ENCODE measurements at places on chromosomes 16 and 17.

DNA sequence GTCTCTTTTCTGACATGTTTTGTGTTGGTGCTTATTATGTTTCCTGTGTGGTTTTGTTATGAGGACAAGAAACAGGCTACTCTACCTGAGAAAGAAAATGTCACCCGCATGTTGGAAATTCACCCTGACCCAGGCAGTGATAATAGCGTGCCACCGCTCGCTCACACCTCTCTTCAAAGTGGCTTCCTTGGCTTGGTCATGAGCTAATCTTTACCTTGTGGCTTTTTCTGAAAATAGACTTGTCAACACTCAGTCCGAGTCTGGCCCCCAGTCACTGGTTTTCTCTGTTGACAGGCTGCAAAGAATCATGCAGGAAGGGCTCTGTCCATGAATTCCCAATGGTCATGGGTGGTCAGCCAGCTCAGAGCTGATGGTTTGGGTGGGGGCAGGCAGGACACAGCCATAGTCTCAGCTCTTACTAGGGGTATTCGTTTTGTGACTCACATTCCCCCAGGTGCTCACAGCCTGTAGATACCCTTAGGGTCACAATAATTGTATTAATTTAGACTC is 121.3 kb upstream of the CACNG5 start:
- DNase-seq, result no peak

GRCh38 chr16:68662035-68662434 is 16.9 kb downstream of the CDH3 start:
- no peak for DNase-seq

- DNase-seq, result no peak
Observed at GRCh38 chr16:74455619-74456289, 34.5 kb upstream of the CLEC18B start.

- no peak for DNase-seq
Observed at GRCh38 chr17:43855061-43855460, 8.1 kb downstream of the CD300LG start.

DNA sequence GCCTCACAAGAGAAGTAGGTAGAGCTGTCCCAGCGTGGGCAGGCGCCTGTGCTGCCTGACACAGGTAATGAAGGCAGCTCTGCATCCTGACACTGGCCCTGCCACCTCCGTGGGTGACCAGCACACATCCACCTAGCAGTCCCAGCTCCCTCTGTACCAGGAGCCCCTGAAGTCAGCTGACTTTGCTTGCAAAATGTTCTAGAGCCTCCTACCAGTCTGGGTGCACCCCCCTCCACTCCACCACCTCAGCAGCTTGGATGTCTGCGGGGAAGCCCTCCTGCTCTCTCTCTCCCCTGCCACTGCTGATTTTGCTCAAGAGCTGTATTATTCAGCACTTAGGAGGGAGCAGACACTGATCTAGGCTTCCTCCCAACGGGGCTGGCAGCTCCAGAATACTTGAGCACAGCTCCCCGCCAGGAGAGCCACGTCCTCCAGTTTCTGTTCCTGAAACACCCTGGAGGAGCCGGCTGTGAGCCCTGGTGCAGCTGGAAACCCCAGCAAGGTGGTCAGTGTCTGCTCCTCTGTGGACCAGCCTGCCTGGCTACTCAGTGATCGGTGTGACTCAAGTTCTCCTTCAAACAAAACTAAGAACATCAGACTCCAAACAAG is 1.0 kb downstream of the RNF166 start:
- DNase-seq, result no peak

GRCh38 chr16:56005958-56006357 is 130.8 kb upstream of the CES5A start:
- DNase-seq, result no peak

DNA sequence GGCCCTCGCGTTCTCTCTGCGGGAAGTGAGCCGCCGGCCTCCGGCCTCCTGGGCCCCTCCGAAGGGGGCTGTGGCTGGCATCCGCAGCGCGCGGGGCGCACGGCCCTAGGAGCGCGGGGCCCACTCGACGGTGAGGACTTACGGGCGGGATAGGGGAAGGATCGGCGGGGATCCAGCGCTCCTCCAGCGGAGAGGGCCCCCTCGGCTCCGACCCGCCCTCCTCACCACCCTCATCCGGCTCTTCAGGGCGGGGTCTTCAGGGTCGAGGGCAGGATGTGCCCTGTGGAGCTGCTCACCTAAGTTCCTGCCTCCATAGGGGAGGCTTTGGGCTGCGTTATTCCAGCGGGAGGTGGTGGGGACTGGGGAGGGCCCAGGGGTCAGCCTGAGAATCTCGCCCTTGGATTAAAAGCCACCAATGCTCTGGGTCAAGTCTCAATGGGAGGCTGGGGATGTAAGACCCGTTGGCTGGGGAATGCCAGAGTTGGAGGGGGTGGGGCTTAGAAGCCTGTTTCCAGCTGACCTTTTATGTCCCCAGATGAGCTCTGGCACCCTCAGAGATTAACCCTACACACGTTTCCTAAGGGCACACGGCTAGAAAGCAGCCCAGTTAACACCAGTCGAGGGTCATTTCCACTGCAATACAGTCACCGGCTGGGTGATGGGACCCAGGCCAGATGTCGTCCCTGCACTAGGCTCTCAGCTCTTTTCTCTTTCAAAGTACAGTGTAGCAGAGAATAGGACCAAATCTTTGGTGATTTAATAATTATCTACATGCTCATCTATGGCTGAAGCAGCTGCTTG is 13.4 kb downstream of the TBX2 start:
- no peak for DNase-seq

DNA sequence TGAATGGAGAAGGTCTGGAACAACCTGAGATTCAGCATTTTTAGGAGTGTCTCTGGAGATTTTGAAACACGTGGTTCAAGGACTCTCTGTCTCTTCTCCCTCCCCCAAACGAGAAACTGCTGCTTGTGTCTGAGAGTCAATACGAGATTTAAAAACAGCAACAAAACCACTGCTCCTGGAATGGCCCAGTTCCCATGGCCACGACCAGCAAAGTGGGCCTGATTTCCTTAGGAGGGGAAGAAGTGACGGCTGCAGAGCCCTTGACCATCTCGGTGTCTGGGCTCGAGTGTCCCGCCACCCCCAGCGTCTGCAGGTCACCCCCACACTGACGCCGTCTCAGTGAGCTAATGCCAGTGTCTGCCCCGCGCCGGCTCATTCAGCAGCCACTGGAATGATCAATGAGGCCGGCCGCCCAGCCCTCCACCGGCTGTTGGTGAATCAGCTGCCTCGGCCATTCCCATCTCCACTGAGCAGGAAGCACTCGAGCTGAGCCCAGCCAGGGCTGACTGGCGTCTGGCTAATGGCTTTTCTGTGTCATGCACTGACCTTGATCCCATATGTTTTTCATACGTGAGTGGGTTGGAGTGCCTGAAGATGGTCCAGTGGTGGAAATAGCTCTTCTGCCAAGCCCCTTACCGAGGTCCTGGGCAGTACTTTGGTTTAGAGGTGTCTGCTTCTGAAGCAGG is 151.8 kb downstream of the PITPNC1 start:
- no peak for DNase-seq

- no peak for DNase-seq
Observed at GRCh38 chr16:29714972-29715371, 30.8 kb downstream of the C16orf54 start.

DNA sequence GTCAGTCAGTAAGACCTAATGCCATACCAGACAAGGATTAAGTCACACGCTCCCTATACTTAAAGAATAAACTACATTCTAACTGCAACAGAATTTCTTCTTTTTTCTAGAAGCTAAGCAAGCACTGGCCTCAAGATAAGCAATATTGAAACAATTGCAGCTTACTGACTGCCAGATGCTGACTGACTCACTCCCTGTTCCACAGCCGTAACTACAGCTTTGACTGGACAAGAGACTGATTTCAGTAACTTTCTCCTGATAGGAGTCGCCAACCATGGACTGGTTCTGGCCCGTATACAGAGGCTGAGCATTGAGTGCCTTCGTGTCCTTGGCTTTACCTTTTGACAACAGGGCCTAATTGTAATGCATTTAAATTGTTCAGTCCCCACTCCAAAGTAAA is 67.9 kb downstream of the TRIM37 start:
- DNase-seq, result no peak

GRCh38 chr16:81723098-81723723 is 55.9 kb upstream of the PLCG2 start:
- DNase-seq, result no peak

GRCh38 chr17:82937411-82938371 is 97.9 kb upstream of the ZNF750 start:
- no peak for DNase-seq

DNA sequence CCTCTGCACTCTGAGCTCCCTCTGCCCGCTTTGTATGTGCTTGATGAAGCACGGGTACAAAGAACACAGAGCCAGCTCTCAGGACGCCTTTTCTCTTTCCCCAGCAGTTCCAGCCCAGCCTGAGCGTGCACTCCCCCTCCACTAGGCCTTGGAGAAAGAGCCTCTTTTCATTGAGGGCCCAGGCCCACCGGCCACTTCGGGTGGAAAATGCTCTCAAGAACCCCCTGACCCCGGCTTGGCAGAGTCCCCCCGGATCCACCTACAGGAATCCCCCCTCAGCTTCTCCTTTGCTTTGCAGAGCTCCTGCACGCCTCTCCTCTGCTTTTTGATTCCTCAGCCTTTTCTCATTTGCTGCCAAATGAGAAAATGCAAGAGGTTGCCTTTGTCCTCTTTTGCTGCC is 30.2 kb downstream of the MRC2 start:
- no peak for DNase-seq

- no peak for DNase-seq
Observed at GRCh38 chr16:89892055-89892630, 18.8 kb downstream of the TCF25 start.

DNA sequence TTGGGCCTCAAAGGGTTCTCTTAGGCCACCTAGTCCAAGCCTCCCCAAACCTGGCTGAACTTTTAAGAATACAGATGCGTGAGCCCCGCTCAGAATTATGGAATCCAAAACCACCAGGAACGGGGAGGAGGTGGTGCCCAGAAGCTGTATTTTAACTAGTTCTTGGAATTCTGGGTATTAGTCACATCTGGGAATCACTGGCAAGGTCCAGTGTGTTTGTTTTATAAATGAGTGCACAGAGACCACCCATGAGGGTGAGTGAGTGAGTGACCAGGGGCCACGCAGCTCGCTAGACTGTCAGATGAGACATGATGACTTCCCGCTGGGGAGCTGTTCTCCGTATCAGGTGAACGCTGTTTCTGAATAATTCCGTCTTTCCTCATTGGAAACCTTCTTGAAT is 14.2 kb downstream of the KLHL36 start:
- no peak for DNase-seq

DNA sequence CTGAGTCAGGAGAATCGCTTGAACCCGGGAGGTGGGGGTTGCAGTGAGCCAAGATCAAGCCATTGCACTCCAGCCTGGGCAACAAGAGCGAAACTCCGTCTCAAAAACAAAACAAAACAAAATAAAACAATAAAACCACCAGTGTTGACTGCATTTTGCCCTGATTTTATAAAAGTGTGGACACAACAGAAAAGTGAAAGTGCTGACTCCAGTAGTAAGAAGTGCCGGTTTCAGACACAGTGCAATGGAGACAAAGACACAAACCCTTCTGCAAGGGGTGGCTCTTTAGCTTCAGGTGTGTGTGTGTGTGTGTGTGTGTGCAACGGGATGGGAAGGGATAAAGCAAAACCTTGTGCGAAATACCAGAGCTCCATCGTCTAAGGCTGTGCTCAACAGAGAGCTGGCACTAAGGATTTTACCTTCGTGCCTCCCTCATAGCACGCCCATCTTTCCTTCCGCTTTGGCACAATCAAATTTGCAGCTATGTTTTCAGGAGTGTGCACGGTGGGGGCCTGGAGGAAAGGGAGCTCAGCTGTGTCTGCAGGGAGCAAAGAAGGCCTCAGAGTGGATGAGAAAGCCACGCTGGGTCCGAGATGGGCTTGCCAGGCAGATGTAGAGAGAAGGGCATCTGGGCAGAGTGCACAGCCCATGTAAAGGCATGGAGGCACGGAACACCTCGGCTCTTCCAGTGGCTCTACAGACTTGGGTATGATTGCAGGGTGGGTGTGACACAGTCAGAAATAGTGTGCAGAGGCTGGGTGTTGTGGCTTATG is 15.5 kb downstream of the MXRA7 start:
- DNase-seq, result no peak

GRCh38 chr16:24609740-24610415 is 70.5 kb downstream of the RBBP6 start:
- no peak for DNase-seq

GRCh38 chr16:84598360-84598759 is 19.5 kb downstream of the COTL1 start:
- no peak for DNase-seq

Measured in stimulated activated CD8-positive, alpha-beta memory T cell treated with anti-CD3 and anti-CD28 coated beads, Interleukin-4, amount 100 ng/mL, for 1 hour (primary cell).